ENCODE measurements at places on chromosomes 3 and 15.
A peak's percentile ranks its signal among the peaks of the same experiment; 100 is the strongest.

- DNase-seq: no peak
These were observed 84.5 kb upstream of the SYNPR start for GRCh38 chr3:63193647-63194046.

GRCh38 chr3:106688464-106688863 is 688.8 kb upstream of the CCDC54 start:
- no peak for DNase-seq

DNA sequence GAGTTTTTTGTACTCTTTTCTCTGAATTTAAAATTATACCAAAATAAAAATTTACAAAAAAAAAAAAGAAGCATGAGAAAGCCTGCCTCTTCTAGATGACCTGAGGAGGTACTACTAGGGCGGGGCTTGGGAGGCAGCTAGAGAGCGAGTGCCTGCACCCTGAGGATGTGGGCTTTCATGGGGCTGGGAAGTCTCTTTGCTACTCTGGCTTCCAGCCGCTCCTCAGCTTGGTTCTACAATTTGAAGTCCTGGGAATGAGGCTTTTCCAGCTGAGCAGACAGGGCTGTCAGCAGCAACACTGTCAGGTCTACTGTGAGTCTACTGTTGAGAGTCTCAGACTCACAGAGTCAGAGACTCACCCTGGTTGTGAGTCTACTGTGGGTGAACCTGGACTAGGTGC is 8.2 kb upstream of the PSTPIP1 start:
- no peak for DNase-seq

DNA sequence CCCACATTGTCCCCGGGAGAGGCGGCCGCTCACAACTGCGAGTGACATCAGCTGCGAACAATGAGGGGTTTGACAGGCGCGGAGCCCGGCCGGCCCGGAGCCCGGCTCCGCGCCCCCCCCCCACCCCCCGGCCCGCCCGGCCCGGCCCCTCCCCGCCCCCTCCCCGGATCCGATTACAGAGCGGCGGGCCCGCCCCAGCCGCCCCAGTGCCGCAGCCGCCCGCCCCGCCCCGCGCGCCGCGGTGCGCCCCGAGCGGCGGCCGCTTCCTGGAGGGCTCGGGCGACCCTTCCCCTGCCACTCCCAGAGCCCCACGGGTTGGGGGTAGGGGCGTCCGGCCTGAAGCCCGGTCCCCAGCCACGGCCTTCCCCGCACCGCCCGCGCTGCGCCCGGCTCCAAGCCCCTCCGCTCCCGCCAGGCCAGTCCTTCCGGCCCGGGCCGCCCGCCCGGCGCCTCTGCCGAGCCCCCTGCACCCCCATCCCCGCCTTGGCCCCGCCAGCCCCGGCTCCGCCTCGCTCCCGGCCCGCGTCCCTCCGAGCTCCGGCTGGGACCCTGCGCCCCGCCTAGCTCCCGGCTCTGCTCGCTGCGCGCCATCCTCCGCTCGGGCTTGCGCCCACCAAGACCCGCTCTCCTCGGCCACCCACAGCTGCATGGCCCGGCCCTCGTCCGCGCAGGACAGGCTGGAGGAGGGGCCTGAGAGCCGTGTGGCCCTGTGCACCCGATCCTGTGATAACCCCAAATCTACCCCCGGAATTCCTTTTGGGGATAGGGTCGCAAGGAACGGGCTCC is at the start of gene PCBP4:
Gene PCBP4 (minus strand): TSS at position 71 of the 786 bp plus-strand sequence. CDS start 6,214 bp downstream, outside the sequence.
- peak; percentile 48 for DNase-seq

DNA sequence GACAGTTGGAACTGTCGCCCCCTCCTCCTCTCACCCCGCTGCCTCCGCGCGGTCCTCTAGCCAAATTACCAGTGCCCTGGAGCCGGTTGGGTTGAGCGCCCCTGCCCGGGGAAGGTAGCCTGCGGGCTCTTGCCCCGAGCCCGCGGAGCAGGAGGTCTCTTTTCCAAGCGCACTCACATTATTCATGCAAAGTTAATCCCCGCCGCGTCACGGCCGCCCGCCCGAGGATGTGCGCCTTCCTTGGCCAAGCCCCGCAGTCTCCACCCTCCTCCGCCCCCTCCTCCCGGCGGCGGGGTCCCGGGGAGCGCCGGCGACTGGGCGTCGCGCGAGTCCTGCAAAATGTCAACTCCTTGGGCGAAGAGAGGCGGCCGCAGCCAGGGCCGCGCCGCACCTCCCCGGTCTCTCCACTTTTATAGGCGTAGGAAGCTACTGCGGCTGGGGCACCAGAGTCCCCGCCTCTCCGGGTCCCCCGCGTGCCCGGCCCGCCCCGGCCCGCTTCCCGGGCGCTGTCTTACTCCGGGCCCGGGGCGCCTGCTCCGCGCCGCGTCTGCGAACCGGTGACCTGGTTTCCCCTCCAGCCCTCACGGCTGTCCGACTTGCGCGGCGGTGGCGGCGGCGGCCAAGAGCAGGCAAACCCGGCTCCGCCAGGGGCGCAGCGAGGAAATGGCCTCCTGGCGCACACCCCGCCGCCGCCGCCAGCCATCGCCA is at the start of gene THRB:
Gene THRB (minus strand): TSS at position 233 of the 708 bp plus-strand sequence.
- no peak for DNase-seq

DNA sequence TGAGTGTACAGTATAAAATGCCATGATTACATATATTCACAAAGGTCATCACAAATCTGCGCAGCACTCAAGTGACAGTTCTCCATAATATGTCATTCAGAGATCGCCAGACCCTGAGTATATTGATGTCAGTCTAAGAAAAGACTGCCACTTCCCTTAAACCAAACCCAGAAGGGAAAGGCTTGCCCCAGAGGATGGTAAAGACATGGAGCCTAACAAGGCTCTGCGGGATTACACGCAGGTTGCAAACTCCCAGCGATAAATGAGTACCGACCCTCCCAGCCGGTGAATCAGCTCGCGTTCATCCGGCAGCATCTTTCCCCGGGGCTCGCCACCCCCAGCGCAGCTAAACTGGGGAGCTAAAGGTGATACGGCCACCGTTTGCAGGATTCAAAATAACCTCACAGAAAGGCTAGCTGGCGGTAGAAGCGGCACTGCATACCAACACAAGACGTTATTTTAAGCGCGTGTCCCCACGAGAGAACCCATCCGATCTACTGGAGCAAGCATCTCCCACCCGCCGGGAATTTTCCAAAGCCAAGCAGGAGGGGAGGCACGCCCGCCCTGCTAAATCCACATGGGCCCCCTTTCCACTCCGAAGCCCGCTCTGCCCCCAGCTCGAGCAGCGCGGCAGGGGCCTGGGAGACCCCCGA is 643 bp downstream of the MYO5A start:
- DNase-seq: peak; percentile 29

- no peak for DNase-seq
These were observed 10.2 kb upstream of the CPOX start for GRCh38 chr3:98603580-98603979.

DNA sequence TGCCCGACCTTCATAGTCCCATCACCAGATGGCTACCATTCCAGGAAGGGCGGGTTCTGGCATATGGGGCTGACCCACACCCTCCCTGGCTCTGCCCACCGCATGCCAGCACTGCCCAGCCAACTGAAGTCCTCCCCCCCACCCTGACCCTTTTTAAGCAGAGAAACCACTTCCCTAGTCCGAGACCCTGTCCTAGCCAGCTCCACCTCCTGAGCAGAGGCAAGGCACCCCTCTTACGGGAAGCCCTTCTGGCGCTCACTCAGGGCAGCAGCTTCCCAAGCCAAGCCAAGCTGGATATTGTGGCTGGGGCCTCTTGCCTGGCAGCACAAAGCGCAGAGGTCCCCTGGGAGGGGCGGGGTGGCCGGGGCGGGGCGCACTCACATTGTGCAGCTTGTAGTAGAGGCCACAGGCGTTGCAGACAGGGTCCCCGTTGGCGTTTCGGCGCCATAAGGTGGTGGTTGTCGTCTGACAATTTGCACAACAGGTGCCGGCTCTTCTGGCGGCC is 11.5 kb downstream of the GATA2 start:
- no peak for DNase-seq
